ENCODE measurements at places on chromosomes 7 and 10. TPM values are rescaled to one million over a fixed set of nuclear protein-coding genes. Genes with fewer than 3 reads are reported as not detected.

DNA sequence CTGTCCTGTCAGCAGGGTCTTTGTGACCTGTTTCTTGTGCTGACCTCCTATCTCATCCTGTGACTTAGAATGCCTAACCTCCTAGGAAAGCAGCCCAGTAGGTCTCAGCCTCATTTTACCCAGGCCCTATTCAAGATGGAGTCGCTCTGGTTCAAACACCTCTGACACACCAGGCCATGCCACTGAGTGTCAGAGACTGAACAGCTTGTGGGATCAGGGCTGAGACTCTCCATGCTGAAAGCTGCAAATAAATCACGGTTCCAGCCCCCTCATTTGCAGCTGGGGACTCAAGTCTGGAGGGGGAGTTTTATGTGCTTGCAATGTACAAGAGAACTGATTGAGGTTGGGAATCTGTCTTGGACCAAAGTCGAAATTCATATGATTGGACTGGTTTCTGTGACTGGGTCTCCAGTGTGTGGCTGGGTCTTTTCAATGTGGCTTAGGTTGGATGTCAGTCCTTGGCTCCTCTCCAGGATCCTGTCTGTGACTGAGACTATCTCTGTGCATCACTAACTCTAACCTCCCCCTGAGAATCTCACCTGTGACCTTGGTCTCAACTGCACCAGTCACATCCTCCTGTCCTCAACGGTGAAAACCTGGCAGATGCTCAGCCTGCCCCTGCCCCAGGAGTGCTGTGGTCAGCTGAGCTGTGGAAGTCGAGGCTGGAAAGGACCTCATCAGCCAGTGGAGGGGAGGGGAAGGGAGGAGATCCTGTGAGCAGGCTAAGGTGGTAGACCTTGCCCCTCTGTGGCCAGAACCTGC, 11.7 kb downstream of the PRF1 start:
- H3K27ac ChIP-seq = no peak overlapping the region
- H3K4me3 ChIP-seq = no peak overlapping the region

- no peak for DNase-seq
- H3K27ac ChIP-seq = peak overlapping the region; percentile 26
- H3K27me3 ChIP-seq = no peaks in the 10 kb centered on the region
- H3K4me1 ChIP-seq = peaks cover under 1% of the 10 kb centered on the region
These were observed 6.9 kb upstream of the SORBS1 start for GRCh38 chr10:95567903-95568630.

Gene INTS15
- total RNA-seq = 56.5 TPM

- no peak overlapping the region for H3K4me3 ChIP-seq
- no peaks in the 10 kb centered on the region for H3K36me3 ChIP-seq
- H3K4me1 ChIP-seq = no peaks in the 10 kb centered on the region
- H3K27me3 ChIP-seq = no peaks in the 10 kb centered on the region
- no peak overlapping the region for H3K27ac ChIP-seq
- no peak for DNase-seq
These were observed 33.6 kb downstream of the WIPF3 start for GRCh38 chr7:29839921-29840320.

- no peak overlapping the region for H3K27ac ChIP-seq
- no peaks in the 10 kb centered on the region for H3K27me3 ChIP-seq
- DNase-seq = no peak
- H3K4me3 ChIP-seq = no peak overlapping the region
These were observed 213.5 kb upstream of the TMEM229A start for GRCh38 chr7:124246262-124246863.

GRCh38 chr7:155571581-155572345, 25.4 kb upstream of the CNPY1 start:
- H3K4me1 ChIP-seq = no peaks in the 10 kb centered on the region
- peaks cover 12% of the 10 kb centered on the region for H3K27me3 ChIP-seq

- no peaks in the 10 kb centered on the region for H3K36me3 ChIP-seq
- no peak for DNase-seq
- no peak overlapping the region for H3K27ac ChIP-seq
- H3K4me1 ChIP-seq = no peaks in the 10 kb centered on the region
These were observed 63.3 kb downstream of the NOC3L start for GRCh38 chr10:94299417-94299816.

DNA sequence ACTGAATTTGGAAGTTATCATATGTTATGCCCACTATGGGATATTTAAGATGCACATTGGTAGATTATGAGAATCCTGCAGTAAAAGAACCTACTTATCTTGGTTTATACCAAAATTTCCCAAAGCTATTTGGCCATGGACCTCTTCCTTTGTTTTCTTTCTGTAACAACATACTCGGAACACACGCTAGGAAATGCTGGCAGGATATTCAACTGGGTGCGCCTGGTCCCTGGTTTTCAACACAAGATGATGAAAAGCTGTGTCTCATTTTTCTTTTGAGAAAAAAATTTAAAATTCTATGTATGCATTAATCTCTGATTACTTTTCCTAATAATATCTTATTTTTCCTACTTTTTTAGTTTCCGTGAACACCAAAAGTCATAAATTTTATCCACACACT, 128.5 kb upstream of the NRP1 start:
- H3K4me1 ChIP-seq = no peaks in the 10 kb centered on the region
- H3K27ac ChIP-seq = no peak overlapping the region
- H3K4me3 ChIP-seq = no peak overlapping the region
- H3K36me3 ChIP-seq = no peaks in the 10 kb centered on the region
- DNase-seq = no peak
- no peaks in the 10 kb centered on the region for H3K27me3 ChIP-seq

DNA sequence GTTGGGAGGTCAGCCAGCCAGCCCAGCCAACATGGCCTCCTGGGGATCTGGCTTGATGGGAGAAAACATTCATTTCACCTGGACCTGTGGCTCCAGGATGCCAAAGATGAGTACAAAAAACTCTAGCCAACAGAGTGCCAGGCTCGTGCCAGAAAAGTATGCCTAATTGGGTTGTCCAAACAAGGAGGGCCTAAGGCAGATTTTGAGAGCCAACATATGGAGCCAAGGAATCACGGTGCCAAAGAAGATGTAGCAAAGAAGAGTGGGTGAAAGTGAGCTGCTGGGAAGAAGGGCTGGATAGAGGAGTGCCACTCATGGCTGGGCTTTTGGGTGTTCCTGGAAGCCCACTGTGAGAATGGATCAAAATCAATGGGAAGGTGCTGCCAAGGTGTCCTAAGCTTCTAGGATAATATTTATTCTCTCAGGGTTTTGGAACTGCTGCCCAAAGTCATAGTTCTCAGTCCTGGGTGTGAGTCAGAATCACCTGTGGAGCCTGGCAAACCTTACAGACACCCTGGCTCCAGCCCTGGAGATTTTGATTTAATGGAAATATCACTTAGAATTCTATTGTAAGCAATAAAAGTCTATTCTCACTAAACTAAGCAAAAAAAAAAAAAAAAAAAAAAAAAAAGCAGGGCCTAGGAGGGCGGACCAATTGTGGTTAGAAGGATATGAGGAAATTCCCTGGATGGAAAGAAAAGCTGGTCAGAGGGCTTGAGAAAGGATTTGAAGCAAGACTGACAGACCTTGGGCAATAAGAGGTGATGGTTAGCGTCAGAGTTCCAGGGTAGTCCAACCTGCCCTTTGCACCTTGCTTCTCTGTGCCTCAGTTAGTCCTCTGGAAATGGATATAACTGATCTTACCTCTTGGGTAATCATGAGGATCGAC, 182.2 kb upstream of the PRR15 start:
- H3K4me1 ChIP-seq = peaks cover 6% of the 10 kb centered on the region
- no peak overlapping the region for H3K4me3 ChIP-seq
- no peaks in the 10 kb centered on the region for H3K27me3 ChIP-seq
- no peaks in the 10 kb centered on the region for H3K36me3 ChIP-seq
- DNase-seq = no peak

GRCh38 chr10:113165673-113166072, 215.6 kb downstream of the TCF7L2 start:
- H3K4me1 ChIP-seq = peaks cover 8% of the 10 kb centered on the region
- H3K27ac ChIP-seq = no peak overlapping the region
- H3K27me3 ChIP-seq = no peaks in the 10 kb centered on the region
- DNase-seq = no peak
- no peak overlapping the region for H3K4me3 ChIP-seq

- H3K27me3 ChIP-seq = no peaks in the 10 kb centered on the region
- peak; percentile 2 for DNase-seq
- no peak overlapping the region for H3K27ac ChIP-seq
- no peaks in the 10 kb centered on the region for H3K4me1 ChIP-seq
These were observed 9.4 kb downstream of the BRAT1 start for GRCh38 chr7:2545746-2546425.

Gene SH2D4B
- 0.32 TPM for total RNA-seq

GRCh38 chr7:47492716-47493325, 89.1 kb downstream of the TNS3 start:
- H3K4me1 ChIP-seq = peaks cover 19% of the 10 kb centered on the region
- H3K27ac ChIP-seq = no peak overlapping the region
- H3K36me3 ChIP-seq = no peaks in the 10 kb centered on the region
- no peak for DNase-seq

- no peak for DNase-seq
- peaks cover 27% of the 10 kb centered on the region for H3K27me3 ChIP-seq
- no peak overlapping the region for H3K27ac ChIP-seq
- H3K36me3 ChIP-seq = no peaks in the 10 kb centered on the region
- no peak overlapping the region for H3K4me3 ChIP-seq
These were observed 16.0 kb downstream of the MNX1 start for GRCh38 chr7:156994417-156994816.

DNA sequence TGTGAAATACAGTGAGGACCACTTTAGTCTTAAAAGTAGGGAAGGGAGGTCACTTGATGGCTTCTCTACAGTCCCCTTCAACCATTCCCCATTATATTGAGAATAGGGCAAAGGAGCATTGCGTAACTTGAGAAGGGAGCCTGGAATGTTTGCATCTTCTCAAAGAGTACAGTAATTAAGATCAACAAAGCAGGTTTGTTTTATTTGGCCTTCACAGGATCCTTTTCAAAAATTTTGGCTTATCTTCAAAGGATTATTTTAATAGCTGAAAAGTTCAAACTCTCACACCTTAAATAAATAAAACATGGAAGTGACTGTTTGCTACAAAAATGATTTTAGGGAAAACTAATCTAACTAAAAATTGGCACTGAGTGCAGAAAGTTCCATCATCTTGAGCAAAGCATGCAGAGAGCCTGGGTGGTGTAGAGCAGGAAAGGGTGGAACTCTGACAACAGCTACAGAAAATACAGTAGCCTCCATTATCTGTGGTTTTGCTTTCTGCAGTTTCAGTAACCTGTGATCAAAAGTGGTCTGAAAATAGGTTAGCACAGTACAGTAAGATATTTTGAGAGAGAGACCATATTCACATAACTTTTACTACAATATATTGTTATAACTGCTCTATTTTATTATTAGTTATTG, 214.0 kb downstream of the MDFIC start:
- no peaks in the 10 kb centered on the region for H3K27me3 ChIP-seq
- H3K27ac ChIP-seq = no peak overlapping the region
- no peaks in the 10 kb centered on the region for H3K36me3 ChIP-seq
- no peaks in the 10 kb centered on the region for H3K4me1 ChIP-seq

GRCh38 chr7:75888464-75889222, 9.8 kb downstream of the RHBDD2 start:
- H3K27ac ChIP-seq = no peak overlapping the region
- no peaks in the 10 kb centered on the region for H3K4me1 ChIP-seq
- H3K36me3 ChIP-seq = no peaks in the 10 kb centered on the region
- H3K4me3 ChIP-seq = no peak overlapping the region
- H3K27me3 ChIP-seq = no peaks in the 10 kb centered on the region
- DNase-seq = no peak

- DNase-seq = no peak
- H3K27ac ChIP-seq = no peak overlapping the region
- H3K36me3 ChIP-seq = no peaks in the 10 kb centered on the region
- H3K27me3 ChIP-seq = no peaks in the 10 kb centered on the region
These were observed 25.8 kb downstream of the AKR1C8 start for GRCh38 chr10:5159126-5159525.

- no peak for DNase-seq
- no peaks in the 10 kb centered on the region for H3K36me3 ChIP-seq
- no peaks in the 10 kb centered on the region for H3K27me3 ChIP-seq
- H3K27ac ChIP-seq = no peak overlapping the region
- H3K4me1 ChIP-seq = no peaks in the 10 kb centered on the region
- no peak overlapping the region for H3K4me3 ChIP-seq
These were observed 32.9 kb upstream of the INPP5A start for GRCh38 chr10:132504501-132505272.

- H3K4me1 ChIP-seq = peaks cover 8% of the 10 kb centered on the region
- H3K4me3 ChIP-seq = no peak overlapping the region
- no peaks in the 10 kb centered on the region for H3K27me3 ChIP-seq
- no peaks in the 10 kb centered on the region for H3K36me3 ChIP-seq
These were observed 9.4 kb downstream of the UBE2H start for GRCh38 chr7:129943352-129943751.

DNA sequence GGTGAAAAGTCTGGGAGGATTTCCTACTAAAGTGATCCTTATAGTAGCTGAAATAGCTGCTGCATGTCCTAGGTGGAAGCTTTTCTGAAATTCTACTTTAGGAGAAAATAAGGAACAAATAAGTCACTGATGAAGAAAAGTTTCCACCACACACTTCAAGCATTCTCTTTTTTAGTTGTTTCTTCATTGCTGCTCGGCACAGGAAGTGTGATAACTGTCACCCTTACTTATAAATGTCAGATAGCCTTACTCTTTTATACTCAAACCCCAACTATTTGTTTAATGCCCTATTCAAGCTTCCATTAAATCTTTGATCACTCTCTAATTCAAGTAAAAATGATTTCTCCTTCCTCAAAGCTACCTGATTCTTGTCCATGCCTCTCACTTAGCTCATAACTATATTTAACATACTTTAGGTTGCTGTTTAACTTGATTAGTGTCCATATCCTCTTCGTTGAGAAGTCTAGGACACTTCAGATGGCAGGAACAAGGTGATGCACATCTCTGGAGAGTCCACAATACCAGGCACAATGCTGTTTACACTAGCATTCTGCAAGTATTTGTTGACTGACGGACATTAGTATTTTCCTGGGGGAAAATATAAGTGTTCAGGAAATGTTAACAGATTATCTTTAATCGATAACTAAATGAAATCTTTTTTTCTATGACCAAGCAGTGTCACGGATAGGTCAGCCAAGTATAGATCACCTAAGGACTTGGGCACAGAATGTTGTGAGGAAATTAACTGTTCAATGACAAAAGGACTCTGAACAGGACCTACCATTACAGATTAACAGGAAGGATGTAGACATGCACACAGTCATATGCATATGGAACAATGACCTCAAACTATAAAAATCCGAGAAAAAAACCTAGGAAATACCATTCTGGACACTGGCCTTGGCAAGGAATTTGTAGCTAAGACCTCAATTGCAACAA, 67.4 kb downstream of the ZNF438 start:
- no peaks in the 10 kb centered on the region for H3K27me3 ChIP-seq
- H3K4me3 ChIP-seq = no peak overlapping the region
- DNase-seq = no peak
- no peaks in the 10 kb centered on the region for H3K36me3 ChIP-seq
- H3K4me1 ChIP-seq = peaks cover 6% of the 10 kb centered on the region

Gene ENKUR
- not detected for total RNA-seq

Measured in transverse colon (tissue), 4 donors.